ENCODE measurements at places on chromosomes 16 and 17.

DNA sequence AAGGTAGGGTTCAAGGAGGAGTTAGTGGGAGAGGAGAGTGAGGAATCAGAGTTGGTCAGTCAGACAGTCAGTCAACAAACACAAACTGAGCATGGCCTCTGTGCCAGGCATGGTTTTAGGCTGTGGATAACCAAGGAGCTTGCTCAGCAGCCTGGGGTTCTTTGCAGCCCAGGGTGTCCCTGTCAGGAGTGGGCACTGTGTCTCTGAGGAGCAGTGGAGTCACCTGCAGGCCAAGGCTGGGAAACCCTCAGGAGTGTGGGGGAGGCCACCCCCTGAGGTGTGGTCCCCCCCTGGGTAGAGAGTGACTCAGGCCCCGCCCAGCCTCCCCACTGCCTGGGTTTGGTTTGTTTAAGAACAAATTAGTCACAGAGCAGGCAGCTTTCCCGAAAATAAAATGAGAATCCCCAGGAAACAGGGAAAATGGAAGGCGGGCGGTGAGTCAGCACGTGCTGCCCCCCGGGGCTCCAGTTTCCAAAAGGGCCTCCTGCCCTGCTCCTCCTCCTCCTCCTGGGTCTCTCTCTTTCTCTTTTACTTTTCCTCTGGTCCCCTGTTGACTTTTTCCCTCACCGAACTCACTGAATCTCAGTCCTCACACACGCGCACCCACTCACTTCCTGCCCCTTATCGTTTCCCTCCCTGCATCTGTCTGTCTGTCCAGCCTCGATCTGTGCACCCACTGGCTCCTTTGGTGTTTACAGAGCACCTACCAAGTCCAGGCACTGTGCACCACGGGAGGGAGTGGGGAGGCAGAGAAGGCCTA is 44.3 kb downstream of the SOCS3 start:
- no peaks in the 10 kb centered on the region for H3K36me3 ChIP-seq
- H3K27me3 ChIP-seq = no peaks in the 10 kb centered on the region
- peak overlapping the region; percentile 81 for H3K27ac ChIP-seq
- no peak overlapping the region for H3K4me3 ChIP-seq
- DNase-seq = peak; percentile 97
- peaks cover 27% of the 10 kb centered on the region for H3K4me1 ChIP-seq

DNA sequence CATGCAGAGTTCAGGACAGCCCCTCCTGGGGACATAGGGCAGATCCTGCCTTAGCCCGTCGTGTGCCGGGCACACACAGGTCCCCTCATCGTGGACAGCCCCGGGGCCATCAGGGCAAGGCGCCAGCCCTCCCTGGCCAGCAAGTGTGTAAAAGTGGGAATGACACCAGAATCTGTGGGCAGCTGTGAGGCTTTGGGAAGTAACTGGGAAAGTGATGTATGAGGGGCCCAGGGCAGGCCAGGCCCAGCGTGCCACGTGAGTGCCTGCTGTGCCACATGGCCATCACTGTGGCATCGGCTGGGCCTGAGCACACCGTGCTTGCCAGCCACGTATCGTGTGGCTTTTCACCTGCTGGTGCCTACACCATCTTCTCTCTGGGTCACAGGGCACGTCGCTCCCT is 26.6 kb downstream of the ACSF3 start:
- DNase-seq = no peak
- no peak overlapping the region for H3K4me3 ChIP-seq
- peaks cover 58% of the 10 kb centered on the region for H3K36me3 ChIP-seq
- H3K27ac ChIP-seq = no peak overlapping the region
- no peaks in the 10 kb centered on the region for H3K4me1 ChIP-seq

DNA sequence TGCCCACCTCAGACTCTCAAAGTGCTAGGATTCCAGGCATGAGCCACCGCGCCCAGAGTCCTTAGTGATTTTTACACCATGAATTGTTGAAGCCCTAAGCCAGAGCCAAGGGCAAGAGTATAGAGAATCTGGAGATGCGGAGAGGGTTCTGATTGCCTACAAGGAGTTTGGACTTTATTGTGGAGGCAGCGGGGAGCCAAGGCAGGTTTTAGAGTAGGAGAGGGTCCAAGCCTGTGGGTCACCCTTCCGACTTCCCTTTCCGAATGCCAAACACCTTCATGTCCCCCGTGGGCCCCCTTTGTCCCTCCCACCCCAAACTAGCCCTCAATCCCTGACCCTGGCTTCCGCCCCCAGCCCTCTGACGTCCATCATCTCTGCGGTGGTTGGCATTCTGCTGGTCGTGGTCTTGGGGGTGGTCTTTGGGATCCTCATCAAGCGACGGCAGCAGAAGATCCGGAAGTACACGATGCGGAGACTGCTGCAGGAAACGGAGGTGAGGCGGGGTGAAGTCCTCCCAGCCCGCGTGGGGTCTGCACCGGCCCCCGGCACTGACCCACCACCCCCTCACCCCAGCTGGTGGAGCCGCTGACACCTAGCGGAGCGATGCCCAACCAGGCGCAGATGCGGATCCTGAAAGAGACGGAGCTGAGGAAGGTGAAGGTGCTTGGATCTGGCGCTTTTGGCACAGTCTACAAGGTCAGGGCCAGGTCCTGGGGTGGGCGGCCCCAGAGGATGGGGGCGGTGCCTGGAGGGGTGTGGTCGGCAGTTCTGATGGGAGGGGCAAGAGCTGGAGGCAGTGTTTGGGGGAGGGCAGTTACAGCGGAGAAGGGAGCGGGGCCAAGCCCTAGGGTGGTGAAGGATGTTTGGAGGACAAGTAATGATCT is 7.1 kb downstream of the MIEN1 start:
- H3K4me1 ChIP-seq = no peaks in the 10 kb centered on the region
- no peaks in the 10 kb centered on the region for H3K27me3 ChIP-seq
- H3K27ac ChIP-seq = no peak overlapping the region
- no peak overlapping the region for H3K4me3 ChIP-seq
- DNase-seq = no peak
- peaks cover 94% of the 10 kb centered on the region for H3K36me3 ChIP-seq

GRCh38 chr17:31869031-31869430 is 10.0 kb upstream of the COPRS start:
- no peak overlapping the region for H3K27ac ChIP-seq
- no peaks in the 10 kb centered on the region for H3K27me3 ChIP-seq

GRCh38 chr16:46900455-46901235 is 16.5 kb downstream of the GPT2 start:
- H3K27me3 ChIP-seq = no peaks in the 10 kb centered on the region
- no peaks in the 10 kb centered on the region for H3K4me1 ChIP-seq
- H3K36me3 ChIP-seq = peaks cover 6% of the 10 kb centered on the region
- H3K4me3 ChIP-seq = no peak overlapping the region
- no peak overlapping the region for H3K27ac ChIP-seq

DNA sequence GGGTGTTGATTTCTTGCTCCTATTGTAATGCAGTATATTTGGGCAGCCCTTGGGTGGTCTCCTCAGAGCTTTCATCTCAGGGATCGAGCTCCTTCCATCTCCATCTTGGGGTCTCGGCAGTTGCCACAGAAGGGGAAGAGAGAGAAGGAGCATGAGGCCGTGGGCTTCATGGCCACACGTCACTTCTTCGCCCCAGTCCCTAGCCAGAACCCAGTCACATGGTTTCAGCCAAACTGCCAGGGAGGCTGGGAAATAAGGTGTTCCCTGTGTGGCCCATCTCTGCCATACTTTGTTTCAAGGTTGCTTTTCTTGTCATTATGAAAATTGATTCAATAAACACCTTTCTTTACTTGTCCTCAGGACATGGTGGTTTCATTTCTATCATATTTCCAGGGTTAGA is 68.4 kb upstream of the NKD1 start:
- H3K4me1 ChIP-seq = no peaks in the 10 kb centered on the region
- DNase-seq = no peak
- H3K36me3 ChIP-seq = no peaks in the 10 kb centered on the region
- no peaks in the 10 kb centered on the region for H3K27me3 ChIP-seq
- H3K4me3 ChIP-seq = no peak overlapping the region

DNA sequence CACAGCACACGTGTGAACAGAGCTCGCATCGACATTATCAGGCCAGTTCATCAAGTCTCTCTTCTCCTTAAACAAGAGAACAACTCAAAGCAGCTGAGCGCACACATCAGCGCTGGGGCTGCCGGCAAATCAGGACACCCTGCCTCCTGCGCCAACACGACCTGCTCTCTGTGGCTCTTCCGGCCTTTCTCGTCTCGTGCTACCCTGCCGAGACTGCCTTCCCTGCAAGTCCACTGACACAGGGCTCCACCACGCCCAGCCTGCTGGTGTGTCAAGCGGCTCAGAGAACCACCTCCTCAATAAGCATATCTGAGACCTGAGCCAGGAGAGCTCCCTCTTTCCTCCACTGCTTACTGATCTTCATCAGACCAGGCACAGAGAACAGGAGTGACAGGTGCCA is 96.9 kb downstream of the ZNF778 start:
- peaks cover 25% of the 10 kb centered on the region for H3K4me1 ChIP-seq
- no peak for DNase-seq
- no peak overlapping the region for H3K27ac ChIP-seq
- peaks cover 18% of the 10 kb centered on the region for H3K36me3 ChIP-seq
- no peak overlapping the region for H3K4me3 ChIP-seq
- no peaks in the 10 kb centered on the region for H3K27me3 ChIP-seq

DNA sequence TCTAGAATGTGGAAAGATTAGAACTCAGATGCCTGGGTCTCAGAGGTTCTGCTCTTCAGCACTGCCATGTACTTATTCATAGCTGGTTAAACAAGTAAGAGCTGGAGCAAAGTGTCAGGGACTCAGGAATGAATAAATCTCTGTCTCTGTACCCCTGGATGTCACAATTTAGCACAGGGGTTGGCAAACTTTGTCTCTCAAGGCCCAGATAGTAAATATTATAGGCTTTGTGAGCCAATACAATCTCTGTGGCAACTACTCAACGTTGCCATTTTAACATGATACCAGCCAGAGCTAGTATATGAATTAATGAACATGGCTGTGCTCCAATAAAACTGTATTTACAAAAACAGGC is 220.3 kb upstream of the MON1B start:
- H3K4me3 ChIP-seq = no peak overlapping the region
- DNase-seq = no peak
- H3K4me1 ChIP-seq = no peaks in the 10 kb centered on the region

DNA sequence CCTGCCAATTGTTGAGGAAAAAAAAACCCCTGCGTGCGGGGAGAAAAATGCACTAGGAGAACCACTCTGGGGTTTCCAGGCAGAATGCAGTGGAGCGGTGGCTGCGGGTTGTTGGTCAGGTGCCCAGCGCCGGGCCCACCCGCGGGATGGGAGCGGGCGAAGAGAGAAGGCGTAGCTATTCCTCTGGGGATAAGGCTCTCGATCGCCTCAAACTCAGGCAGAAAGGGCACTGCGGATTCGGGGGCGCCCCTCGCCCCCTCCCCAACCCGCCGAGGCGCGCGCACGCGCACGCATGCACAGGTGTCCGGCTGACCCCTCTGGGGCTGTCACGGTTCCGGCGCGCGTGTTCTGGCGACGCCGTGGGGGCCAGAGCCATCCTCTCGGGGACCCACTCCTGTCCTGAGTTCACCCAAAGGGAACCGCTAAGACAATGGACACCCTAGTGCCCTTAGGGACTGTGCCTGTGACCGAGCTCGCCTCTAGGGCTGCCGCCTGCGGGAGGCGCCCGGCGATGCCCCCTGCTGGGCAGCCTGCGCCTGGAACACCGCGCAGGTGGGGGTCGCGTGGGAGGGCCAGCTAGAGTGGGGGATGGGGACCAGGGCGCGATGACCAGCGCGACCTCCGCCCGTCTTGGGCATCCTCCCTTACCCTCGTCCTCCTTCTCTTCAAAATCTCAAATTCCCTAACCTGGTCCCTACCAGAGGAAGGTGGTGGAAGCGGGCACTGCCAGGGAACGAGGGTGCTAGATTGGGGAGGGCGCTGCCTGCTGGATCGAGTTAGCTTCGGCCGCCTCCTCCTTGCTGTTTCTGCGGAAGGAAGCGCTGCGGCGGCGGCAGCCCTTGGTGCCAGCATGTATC is 14.4 kb upstream of the CBX8 start:
- peaks cover 68% of the 10 kb centered on the region for H3K27me3 ChIP-seq
- H3K4me3 ChIP-seq = no peak overlapping the region
- DNase-seq = no peak
- no peaks in the 10 kb centered on the region for H3K36me3 ChIP-seq

- H3K36me3 ChIP-seq = no peaks in the 10 kb centered on the region
- no peak overlapping the region for H3K4me3 ChIP-seq
- peaks cover 35% of the 10 kb centered on the region for H3K4me1 ChIP-seq
- no peaks in the 10 kb centered on the region for H3K27me3 ChIP-seq
Observed at GRCh38 chr16:72876221-72876620, 171.7 kb downstream of the ZFHX3 start.

- peak overlapping the region; percentile 10 for H3K4me3 ChIP-seq
- peaks cover 13% of the 10 kb centered on the region for H3K4me1 ChIP-seq
- peak overlapping the region; percentile 82 for H3K27ac ChIP-seq
- peaks cover 5% of the 10 kb centered on the region for H3K36me3 ChIP-seq
- no peak for DNase-seq
Observed at GRCh38 chr17:21167303-21167702, 40.5 kb downstream of the DHRS7B start.

DNA sequence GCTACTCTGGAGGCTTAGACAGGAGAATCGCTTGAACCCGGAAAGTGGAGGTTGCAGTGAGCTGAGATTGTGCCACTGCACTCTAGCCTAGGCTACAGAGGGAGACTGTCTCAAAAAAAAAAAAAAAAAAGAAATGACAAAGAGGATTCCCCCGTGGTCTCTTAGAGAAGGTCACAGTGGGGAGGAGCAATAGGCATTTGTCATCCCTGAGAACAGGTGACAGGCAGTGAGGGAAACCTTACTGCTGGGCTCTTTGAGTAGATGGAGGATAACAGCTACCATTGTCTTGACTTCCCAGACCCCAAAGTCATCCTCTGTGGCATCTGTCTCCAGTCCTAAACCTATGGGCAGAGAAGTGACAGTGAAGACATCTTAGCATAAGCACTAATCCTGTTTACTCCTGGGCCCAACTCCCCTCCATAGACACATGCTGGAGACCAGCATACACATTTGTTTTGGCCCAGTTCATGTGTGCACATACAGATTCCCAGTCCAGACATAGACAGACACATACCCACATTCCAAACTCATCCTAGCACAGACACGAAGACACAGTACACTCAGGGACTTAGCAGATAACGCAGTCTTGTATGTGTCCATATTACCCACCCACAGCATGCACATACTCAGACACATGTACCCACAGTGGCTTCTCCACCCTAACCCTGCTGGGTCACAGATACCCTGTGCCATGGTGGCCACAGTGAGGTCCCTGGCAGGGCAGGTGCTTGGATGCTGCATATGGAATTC is 2.7 kb downstream of the ESRP2 start:
- H3K4me3 ChIP-seq = no peak overlapping the region
- no peak overlapping the region for H3K27ac ChIP-seq
- no peaks in the 10 kb centered on the region for H3K36me3 ChIP-seq
- peaks cover 11% of the 10 kb centered on the region for H3K4me1 ChIP-seq
- DNase-seq = no peak
